Stimulated activated CD8-positive, alpha-beta memory T cell treated with anti-CD3 and anti-CD28 coated beads, Interleukin-7, amount 100 ng/mL, for 24 hours (primary cell): ENCODE measurements at places on chromosomes 5 and 9.

DNA sequence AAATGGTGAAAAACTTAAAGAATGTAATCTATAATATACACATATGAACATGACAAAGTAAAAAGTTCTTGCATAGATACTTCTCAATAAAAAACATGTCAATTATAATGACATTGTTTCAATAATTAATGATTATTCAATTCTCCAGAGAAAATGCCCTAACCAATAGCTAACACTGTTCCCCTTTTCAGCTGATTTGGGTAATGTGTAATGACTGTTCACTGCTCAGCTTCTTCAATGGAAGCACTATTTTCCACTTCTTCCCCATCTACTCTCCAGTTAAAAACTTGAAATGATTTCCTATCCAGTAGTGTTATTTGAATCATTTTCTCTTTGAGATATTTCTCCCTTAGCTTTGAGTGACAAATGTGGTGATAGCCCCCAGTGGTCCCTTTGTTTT, 62.3 kb downstream of the CEP120 start:
- no peak for DNase-seq

GRCh38 chr5:45262061-45262590, 434.1 kb downstream of the HCN1 start:
- DNase-seq: no peak

GRCh38 chr5:150162142-150162513, 4.5 kb upstream of the CDX1 start:
- no peak for DNase-seq

- DNase-seq: no peak
Measured at GRCh38 chr5:132253008-132253441, 4.5 kb upstream of the PDLIM4 start.

GRCh38 chr5:56112526-56113121, 117.9 kb upstream of the IL6ST start:
- no peak for DNase-seq

DNA sequence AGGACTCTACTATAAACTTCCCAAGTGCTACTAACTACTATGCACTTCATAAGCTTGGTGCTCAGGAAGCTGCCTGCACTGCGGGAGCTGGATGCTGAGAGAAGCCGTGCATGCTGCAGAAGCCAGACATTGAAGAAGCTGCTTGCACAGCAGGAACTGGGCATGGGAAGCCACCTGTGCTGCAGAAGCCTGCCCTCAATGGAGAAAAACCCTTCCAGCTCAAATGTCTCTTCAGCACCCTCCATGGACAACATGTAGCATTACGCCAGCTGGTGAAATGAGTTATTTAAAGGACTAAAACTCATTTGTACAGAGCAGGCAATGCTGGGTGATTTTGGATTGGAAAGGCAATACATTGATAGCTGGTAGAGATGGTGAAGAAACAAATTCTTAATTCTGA, 247.2 kb downstream of the KIF4B start:
- DNase-seq: no peak

GRCh38 chr5:126538579-126538978, 56.4 kb downstream of the ALDH7A1 start:
- no peak for DNase-seq

- no peak for DNase-seq
Measured at GRCh38 chr5:39503155-39503554, 78.4 kb upstream of the DAB2 start.

DNA sequence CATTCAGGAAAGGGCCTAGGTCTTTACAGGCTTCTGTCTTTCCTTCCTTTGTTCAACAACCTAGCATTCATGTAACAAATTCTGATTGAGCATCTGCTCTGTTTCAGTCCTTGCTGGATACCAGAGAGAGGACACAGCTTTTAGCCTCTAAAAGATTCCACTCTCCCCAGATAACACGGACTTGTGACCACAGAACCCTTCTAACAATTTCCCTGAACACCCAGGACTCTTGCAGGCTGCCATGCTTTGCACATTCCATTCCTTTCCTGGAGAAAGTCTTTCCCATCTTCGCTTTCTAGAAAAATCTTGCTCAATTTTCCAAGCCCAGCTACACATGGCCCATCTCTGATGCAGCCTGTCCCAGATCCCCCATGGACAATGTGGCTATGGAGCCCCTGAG, 310.9 kb downstream of the ACTL7B start:
- no peak for DNase-seq
